ENCODE measurements at places on chromosomes 6 and 20.

DNA sequence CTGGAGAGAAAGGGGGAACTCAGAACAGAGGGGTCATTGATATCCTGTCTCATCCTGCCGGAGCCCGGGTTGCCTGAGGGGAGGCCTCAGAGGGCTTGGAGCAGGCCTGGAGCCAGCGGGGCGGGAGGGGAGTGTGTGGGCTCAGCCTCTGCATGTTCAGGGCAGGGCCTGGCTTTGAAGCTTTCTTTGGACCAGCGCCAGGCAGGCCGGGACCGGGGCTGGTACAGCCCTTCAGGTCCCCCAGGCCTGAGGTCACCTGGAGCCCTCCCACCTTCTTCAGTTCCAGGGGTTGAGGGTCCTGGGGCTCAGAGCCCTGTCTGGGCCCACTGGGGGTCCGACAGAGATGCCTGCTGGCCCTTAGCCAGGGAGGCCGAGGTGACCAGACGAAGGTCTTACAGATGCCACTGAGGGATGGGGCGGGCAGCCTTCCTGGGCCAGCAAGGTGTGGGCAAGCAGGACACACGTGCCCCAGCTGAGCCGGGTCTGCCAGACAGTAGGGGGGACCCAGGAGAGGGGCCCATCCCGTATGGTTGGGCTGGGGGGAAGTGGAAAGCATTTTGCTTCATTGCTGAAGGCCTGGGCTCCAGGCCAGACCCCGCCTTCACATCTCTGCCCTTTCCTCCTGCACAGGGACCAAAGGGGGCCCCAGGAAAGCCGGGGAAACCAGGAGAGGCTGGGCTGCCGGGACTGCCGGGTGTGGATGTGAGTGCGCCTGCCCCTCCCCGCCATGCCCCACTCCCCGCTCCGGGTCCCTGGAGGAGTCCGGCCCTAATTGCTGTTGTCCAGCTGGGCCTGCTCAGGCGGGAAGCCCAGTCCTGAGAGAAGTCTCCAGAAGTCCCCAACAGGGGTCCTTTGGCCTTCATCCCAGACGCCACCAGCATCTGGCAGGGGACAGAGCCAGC lies 2.0 kb downstream of the COL9A3 start:
- DNase-seq, result no peak

GRCh38 chr6:170489836-170490235 lies 63.3 kb downstream of the PSMB1 start:
- DNase-seq, result no peak

- DNase-seq, result no peak
Observed at GRCh38 chr6:138176652-138177232, 15.0 kb downstream of the ARFGEF3 start.

GRCh38 chr6:140107216-140107615 lies 732.8 kb upstream of the CITED2 start:
- DNase-seq, result no peak

GRCh38 chr6:113486199-113486598 lies 370.9 kb upstream of the MARCKS start:
- DNase-seq, result no peak

GRCh38 chr20:36676701-36677421 lies 30.9 kb upstream of the SLA2 start:
- DNase-seq, result no peak

- no peak for DNase-seq
Observed at GRCh38 chr6:30570263-30570662, 979 bp upstream of the ABCF1 start.

DNA sequence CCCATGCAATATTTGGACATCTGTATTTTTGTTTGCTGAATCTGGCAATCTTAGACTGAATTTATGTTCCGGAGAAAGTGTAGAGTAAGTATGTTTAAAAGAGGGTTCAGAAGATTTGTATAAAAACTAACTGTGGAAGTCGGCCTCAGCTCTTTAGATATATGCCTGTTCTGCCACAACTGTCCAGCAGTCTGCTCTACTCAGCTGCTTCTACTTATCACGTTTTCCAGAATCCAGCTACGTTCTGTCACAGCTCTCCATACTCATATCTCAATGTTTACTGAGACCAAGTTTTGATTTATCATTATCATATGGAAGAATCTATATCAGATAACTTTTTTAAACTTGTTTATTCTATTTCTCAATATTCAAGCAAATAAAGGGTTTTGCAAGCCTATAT lies 721.3 kb downstream of the EYS start:
- DNase-seq, result no peak
